ENCODE measurements at places on chromosomes 16 and 17.
A peak's percentile ranks its signal among the peaks of the same experiment; 100 is the strongest.

- DNase-seq, result no peak
These were observed 11.9 kb upstream of the GLIS2 start for GRCh38 chr16:4303973-4304372.

GRCh38 chr16:22373662-22374310 lies 633 bp downstream of the CDR2 start:
- no peak for DNase-seq

- DNase-seq, result peak; percentile 17
These were observed 18.2 kb downstream of the COTL1 start for GRCh38 chr16:84599521-84600202.

- no peak for DNase-seq
These were observed 45.8 kb downstream of the ESRP2 start for GRCh38 chr16:68190081-68190480.

- DNase-seq, result no peak
These were observed 105.1 kb downstream of the CHD9 start for GRCh38 chr16:53159781-53160436.

GRCh38 chr17:71320009-71320796 lies 800.6 kb upstream of the SOX9 start:
- no peak for DNase-seq

DNA sequence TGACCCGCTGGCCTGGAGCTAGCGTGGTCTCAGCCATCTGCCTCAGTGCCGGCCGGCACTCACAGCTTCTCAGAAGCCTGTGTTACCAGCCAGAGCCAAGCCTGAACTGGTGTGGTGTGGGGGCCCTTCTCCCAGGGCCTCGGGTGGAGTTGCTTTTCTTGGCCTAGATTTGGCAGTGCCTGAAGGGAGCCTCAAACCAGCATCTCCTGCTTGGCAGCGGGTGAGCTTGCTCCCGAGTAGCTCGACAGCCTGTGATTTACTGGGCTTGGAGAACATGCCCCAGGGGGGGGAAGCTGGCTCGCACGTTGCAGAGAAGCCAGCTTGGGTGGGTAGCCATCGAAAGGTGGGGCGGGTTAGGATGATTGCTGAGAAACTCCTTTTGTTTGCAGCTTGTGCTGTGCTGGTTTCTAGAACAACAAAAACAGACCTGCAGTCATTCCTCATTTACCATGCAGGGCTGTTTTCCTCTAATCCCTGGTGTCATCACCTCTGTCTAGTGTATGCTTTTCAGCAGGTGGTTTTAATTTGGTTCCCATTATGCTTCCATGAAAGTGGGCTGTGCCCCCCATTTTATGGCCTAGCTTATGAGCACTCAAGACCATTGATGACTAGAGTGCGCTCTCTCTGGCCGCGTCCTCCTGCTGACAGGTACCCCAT lies 42.2 kb downstream of the TBCD start:
- no peak for DNase-seq

DNA sequence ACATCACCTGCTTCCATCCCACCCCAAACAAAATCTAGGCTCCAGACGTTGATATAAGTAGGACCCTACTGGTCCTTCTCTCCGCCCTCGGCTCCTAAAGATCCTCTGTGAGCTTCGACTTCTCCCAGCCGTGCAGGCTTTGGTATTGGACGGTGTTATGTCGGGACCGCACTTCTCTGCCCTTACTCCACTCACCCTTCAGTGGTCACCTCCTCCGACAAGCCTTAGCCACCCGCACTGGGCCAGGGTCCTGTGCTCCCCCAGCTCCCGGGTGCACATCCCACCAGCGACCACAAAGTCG lies 1.6 kb downstream of the PSMB10 start:
- no peak for DNase-seq

- no peak for DNase-seq
These were observed 42.1 kb downstream of the CYB5B start for GRCh38 chr16:69466547-69466946.

DNA sequence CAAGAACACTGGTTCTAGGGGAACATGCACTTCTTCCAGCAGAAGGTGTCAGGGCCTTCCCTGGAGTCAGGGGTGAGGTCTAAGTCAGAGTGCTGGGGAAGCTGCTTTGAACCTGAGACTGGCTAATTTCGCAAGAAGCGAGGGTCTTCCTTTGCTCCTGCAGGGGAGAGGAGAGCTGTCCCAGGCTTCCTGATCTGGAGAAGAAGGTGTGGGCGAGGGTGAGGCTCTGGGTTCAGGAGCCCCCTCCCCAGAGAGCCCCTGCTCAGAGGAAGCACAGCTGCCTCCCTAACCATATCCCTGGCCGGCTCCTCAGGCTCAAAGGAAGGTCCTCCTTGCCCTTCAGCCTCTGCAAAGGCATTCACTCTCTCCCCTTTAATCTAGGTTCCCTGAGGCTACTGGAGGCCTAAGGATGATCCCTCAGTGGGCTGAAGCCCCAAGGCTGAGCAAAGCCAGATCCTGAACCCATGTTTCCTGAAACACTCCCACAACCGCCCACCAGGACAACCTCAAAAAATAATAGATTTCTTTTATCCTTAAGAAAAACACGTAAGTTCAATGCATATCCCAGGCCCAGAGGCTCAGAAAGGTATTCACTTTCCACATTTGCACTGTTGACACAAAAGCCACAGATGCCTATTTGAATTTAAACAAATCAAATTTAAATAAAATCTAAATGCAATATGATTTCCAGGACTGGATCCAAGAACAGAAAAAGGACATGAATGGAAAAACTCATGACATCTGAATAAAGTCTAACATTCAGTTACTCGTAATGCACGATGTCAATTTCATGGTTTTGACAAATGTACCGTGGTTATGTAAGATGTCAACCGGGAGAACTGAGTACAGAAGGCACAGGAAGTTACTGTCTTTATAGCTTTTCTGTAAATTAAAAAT lies 71.5 kb upstream of the RCVRN start:
- no peak for DNase-seq

- no peak for DNase-seq
These were observed 12.5 kb downstream of the SREBF1 start for GRCh38 chr17:17824119-17824782.

GRCh38 chr16:66287926-66288325 lies 78.6 kb upstream of the CDH5 start:
- DNase-seq, result no peak

- DNase-seq, result no peak
These were observed 36.6 kb downstream of the BAHCC1 start for GRCh38 chr17:81431545-81432482.

- DNase-seq, result no peak
These were observed 1.9 kb downstream of the PRAC1 start for GRCh38 chr17:48720266-48721008.

DNA sequence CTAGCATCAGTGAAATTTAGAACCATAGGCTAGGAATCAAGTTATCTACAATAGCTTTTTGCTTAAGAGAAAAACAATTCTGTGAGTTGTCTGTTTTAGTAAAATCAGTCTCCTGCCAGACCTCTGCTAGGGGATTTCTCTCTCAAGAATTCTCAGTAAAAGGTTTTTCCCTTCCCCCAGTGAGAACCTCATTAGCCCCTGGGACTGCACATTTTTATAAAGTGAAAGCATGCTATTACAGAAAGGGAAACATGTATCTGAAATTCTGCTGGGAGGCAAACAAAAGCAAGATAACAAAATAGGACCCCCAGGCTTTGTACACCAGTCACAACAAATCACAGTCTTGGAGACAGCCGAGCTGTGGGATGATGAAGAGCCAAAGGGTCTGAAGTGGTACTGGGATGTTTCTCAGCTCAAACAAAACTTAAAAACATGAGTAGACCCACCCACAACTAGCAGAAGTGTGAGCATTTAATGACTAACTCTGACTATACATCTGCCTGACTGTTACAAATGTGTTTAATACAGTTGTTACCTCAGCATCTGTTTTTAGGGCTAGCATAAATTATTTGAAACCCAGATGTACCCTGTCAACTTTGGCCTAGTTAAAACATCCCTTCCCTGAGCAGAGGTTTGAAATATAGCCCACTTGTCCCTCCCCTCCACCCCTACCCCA lies 20.0 kb upstream of the GLG1 start:
- DNase-seq, result no peak

DNA sequence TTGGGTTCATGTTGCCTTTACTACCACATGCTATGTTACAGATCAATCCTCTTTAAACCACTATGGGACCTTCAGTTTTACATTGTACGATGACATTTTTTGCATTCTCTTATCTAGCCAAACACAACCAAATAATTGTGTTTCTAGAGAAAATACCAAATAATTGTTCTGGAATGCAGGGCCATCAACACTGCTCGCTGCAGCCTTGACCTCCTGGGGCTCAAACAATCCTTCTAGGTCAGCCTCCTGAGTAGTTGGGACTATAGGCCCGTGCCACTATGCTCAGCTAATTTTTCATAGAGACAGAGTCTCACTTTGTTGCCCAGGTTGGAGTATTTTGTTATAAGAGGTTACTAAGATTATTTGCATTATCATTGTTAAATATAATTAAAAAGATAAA lies 237.5 kb upstream of the PMFBP1 start:
- no peak for DNase-seq

DNA sequence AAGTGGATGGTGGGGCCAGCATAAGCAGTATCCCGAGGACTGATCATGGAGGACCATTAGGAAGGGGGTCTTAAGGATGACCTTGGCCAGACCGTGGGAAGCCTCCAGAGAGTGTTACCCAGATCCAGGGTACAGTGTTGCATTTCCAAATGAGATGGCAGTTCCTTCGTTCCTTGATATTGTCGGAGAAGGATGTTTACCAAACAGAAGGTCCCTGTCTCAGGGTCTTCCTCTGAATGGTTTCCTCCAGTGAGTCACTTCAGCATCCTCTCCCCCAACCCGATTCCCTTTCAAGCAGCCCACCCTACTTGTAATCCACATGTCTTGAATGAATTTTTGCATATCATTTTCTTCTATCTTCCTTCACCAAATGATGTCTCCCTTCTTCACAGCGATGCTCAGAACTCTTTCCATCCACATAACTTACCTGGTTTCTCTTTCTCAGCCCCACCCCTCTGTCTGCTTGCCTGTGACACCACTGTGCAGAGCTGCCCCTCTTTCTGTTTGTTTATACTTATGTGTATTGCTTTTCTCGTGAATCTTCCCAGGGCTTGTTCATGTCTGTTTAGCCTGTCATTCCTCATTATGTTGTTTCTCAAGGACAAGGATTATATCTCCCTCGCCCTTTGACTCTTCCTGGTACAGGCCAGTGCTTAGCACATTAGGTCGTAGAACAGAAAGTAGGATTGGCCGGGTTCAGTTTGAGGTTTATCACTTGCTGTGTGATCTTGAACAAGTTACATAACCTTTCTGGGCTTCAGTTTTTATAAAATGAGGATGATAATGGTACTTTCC lies 5.7 kb downstream of the GOSR2 start:
- DNase-seq, result no peak

DNA sequence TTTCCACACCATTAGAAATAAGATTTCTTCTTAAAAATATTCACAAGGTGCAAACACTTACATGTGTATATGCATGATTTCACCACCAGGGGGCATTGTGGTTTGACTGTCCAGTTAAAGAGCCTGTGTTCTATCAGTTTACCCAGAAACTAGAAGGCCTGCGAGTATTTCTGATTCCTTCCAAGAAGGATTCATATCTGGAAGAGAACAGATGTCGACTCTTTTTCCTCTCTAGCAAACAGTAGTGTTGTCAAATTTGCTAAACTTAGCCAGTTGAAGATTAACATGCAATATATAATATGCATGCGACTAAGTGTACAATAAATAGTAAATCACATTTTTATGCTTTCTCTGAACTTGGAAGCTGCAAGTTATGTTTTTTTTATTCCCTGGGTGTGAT lies 404.1 kb downstream of the WWOX start:
- DNase-seq, result no peak

DNA sequence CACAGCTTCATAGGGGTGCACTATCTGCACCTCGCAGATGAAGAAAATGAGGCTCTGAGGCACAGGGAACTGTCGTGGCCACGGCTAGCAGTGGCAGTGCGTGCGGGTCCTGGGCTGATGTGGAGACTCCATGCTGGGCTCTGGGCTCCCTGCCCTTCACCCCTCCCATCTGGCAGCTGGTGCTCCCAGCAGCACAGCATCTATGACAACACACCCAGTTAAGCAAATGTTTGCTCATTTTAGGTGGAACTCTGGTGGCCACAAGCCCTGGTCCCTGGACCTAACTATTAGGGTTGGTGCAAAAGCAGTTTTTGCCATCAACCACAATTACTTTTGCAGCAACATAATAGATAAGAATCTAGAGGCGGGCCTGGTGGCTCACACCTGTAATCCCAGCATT lies 30.9 kb downstream of the IFT140 start:
- DNase-seq, result no peak

DNA sequence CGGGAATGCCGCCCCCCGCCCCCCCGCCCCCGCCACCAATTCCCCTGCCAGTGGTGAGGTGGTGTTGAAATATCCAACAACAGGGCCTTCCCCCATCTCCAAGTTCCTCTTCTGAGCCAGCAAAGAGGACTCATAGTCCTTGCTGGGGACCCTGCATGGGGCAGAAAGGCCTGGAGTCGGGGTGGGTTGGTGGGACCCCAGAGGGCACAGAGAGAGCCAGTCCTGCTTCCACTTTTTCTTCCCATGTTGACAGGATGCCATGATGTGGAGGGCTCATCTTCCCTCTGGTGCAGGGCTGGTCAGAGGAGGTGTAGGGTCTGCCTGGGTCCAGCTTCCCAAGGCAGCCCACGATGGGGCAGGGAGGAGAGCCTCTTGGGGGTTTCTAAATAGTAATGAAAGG lies 49.0 kb upstream of the PIK3R6 start:
- no peak for DNase-seq

GRCh38 chr17:40290629-40291280 lies 3.1 kb downstream of the CDC6 start:
- DNase-seq, result no peak

GRCh38 chr17:15659236-15659635 lies 24.9 kb downstream of the TRIM16 start:
- no peak for DNase-seq

DNA sequence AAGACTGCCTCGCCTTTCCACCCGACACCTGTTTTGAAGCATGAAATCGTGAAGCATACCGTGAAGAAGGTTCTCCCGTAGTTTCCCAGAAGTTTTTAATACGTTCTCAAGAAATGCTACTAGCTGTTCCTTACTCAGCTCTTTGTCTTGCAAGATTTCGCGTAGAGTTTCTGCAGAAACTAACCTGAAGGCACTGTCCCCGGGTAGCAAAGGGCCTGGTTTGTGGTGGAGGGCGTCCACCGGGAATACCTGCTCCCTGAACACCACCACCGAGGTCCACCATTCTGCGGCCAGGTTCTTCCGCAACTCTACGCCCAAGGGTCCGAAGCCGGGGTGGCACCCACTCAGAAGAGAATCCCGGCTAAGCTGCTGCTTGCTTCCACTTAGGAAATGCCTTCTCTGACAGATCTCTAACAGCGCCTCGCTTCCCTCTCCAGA lies 487 bp downstream of the POLG2 start:
- DNase-seq, result no peak
